ENCODE measurements at places on chromosomes 1 and 21. TPM values are rescaled to one million over a fixed set of nuclear protein-coding genes. Genes with fewer than 3 reads are reported as not detected.

Gene MFSD2A
- 1.4 TPM for total RNA-seq

Gene NBPF10
- total RNA-seq, result 2.4 TPM

Gene LRRC39
- total RNA-seq, result 0.51 TPM

Gene CRYAA
- not detected for total RNA-seq

Gene SDHB
- total RNA-seq, result 77.7 TPM

Gene OR14K1
- not detected for total RNA-seq

Gene PIAS3
- 28.6 TPM for total RNA-seq

Gene TSACC
- total RNA-seq, result not detected

Gene ARHGEF19
- total RNA-seq, result 5.5 TPM

Gene EDN2
- not detected for total RNA-seq

Gene GPR37L1
- not detected for total RNA-seq

Gene LAMB3
- 1.5 TPM for total RNA-seq

Gene S100A1
- 0.74 TPM for total RNA-seq

Gene UQCRHL
- total RNA-seq, result 0.71 TPM

Gene PRRX1
- total RNA-seq, result 240 TPM

Gene KRTAP13-3
- not detected for total RNA-seq

Gene SPRR1A
- total RNA-seq, result not detected

Gene CASQ2
- total RNA-seq, result 122 TPM

Gene NGF
- 5.1 TPM for total RNA-seq

Gene KCNH1
- 0.33 TPM for total RNA-seq

Gene HPCA
- total RNA-seq, result not detected

Gene ABL2
- total RNA-seq, result 63.5 TPM

Gene GNAT2
- total RNA-seq, result not detected

Gene PDE9A
- total RNA-seq, result 5.6 TPM

Gene TTC22
- not detected for total RNA-seq

Gene RSPH1
- not detected for total RNA-seq

Gene AMY1A
- not detected for total RNA-seq

Gene RIIAD1
- total RNA-seq, result not detected

Gene UBE2U
- not detected for total RNA-seq
